ENCODE measurements at places on chromosomes 3 and 15.
A peak's percentile ranks its signal among the peaks of the same experiment; 100 is the strongest.

DNA sequence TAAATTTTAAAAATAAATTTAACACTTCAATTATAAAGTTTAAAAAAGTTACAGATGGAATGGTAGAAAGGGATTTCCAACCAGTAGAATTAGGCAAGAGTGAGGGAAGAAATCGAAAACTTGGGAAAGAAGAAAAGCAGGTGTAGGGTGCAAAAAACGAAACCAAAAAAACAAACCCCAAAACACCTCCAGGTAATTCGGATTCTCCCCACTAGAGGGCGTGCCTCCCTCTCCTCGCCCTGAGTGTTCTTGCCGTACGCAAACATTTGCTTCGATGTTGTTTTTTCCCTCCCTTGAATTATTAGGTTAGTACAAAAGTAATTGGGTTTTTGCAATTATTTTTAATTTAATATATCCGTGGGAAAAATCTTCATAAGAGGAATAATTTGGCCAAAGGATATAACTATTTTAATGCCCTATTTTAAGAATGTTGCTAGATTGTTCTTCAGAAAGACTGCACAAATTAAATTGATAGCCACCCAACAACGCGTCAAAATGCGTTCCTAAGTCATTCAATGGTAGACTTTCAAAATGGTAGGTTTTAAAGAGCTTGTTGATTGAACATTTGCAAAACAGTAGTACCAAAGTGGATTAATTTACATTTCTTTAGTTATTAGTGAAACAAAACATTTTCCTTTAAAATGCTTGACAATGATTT is 63.7 kb downstream of the SLC30A4 start:
- peak; percentile 19 for DNase-seq

DNA sequence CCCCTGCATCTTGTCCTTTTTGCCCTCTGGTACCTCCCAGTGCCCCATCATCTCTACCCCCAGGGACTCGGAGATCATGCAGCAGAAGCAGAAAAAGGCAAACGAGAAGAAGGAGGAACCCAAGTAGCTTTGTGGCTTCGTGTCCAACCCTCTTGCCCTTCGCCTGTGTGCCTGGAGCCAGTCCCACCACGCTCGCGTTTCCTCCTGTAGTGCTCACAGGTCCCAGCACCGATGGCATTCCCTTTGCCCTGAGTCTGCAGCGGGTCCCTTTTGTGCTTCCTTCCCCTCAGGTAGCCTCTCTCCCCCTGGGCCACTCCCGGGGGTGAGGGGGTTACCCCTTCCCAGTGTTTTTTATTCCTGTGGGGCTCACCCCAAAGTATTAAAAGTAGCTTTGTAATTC is 1.5 kb downstream of the SERF2 start:
- no peak for DNase-seq

DNA sequence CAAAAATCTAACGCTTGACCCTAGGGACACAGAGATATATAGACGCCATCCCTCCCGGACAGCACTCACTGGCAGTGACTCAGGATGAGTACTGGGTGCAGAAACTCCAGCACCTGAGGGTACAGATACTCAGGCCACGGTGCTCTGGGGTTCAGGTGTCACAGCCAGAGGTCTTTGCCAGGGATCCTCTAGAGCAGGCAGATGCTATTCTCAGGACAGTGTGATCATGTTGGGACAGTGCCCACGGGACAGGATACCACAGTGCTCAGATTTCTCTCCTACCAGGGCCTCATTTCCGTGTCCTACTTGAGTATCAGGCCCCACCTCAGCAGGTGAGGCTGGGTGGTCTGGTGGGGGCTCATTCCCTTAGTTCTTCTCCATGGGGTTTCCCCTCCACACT is 34.4 kb downstream of the HOMER2 start:
- DNase-seq: no peak

- DNase-seq: no peak
Measured at GRCh38 chr15:78239811-78240210, 5.4 kb upstream of the ACSBG1 start.

DNA sequence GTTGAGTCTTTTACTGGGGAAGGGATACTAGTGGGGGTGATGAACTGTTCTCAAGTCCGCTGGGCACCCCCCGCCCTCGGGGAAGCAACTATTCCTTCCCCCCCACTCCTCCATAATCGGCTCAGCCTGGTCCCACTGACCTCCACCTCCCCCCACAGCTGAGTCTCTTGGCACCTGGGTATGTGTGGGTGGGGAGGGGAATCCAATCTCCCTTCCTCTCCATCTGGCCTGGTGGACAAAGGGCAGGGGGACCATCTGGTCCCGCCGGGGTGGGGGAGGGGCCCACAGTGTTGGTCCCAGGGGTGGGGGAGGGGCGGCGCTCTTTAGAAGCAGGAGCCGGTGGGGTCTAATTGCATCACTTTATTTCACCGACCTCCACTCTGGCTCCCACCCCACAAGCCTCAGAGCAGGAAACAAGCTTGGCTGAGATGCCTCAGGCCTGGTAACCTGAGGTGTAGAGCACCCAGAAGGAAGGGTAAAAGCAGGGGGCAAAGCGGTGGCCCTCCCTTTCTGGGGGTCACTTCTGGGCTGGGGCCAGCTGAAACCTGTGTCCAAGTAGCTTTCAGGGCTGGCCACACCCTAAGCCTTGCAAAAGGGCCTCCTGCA is 1.0 kb upstream of the PCBP4 start:
- DNase-seq: no peak

DNA sequence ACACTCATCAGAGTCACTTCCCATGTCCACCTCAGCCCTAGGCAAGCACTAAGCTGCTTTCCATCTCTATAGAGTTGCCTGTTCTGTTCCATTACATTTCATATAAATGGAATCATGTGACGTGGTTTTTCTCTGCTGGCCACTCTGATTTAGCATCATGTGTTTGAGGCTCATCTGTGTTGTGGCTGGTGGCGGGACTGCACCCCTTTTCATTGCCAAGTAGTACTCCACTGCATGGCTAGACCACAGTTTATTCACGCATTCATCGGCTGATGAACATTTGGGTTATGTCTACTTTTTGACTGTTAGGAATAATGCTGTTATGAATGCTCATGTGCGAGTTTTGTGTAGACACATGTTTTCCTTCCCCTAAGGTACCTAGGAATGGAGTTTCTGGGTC is 114.9 kb downstream of the TMEM266 start:
- DNase-seq: no peak

GRCh38 chr3:151796105-151796680 is 17.7 kb upstream of the AADAC start:
- DNase-seq: no peak

DNA sequence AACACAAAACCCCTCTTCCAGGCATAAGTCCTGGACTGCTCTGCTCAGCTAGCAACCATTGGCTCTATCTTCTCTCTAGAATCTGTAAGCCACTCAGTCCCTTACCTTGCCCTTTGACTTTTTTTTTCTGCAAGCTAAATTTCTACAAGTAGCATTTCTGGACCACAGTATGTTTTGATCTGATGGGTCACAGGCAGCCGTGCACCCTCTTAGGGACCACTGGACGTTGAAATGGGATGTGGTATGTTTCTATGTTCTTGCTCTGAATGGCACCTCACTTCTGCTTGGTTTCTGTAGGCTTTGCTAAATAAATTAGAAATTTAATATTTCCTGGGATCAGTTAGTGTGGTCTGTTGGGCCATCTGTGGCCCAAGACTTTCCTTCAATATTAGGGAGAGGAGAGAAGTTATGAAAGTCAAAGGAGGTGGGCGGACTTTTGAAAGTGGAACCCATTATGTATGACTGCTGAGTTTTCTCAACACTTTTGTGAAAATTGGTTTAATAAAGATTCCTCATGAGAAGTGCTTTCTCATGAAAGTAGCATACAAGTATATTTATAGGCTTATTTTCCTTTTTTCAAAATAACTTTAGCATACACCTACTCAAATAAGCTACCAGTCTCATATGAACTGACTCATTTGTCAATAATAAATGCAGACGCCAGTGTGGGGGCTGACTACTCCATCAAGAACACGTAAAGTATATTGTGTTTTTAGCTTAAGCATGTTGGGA is 18.4 kb upstream of the TIPARP start:
- DNase-seq: no peak

DNA sequence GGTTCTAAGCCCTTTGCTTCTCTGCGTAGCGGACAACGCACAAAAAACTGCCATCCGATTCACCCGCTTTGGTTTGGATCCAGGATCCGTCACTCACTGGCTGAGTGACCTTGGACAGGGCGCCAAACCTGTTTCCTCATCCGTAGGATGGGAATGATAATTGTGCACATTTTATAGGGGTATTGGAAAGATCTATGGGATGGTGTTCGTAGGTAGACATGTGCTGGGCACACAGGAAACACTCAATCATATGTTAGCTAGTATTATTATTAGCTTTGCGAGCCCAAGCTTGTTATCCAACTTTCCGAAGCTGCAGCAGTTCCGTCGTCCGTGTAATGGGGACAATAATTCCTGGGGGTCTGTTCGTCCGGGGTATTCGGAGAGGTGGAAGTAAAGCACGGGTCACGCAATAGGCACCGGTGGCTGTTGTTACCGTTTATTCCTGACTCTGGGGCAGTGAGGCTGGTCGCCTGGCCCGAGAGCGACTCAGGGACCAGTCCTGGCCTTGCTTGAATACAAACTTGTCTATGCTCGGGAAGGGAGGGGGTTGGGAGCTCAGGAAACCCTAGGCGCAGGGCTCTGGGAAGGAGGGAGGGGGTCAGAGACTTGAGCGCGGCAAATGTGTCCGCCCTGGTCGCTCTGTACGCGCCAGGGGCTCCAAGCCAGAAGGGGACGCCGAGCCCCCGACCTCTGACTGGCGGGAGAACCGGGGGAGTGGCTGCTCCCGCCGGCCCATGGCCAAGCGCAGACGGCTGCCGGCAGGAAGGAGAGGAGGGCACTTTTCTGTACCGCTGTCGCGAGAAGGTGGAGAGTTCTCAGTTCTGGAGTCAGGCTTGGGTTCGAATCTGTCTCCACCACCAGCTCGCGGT is 1.3 kb downstream of the SPSB4 start:
- DNase-seq: no peak

DNA sequence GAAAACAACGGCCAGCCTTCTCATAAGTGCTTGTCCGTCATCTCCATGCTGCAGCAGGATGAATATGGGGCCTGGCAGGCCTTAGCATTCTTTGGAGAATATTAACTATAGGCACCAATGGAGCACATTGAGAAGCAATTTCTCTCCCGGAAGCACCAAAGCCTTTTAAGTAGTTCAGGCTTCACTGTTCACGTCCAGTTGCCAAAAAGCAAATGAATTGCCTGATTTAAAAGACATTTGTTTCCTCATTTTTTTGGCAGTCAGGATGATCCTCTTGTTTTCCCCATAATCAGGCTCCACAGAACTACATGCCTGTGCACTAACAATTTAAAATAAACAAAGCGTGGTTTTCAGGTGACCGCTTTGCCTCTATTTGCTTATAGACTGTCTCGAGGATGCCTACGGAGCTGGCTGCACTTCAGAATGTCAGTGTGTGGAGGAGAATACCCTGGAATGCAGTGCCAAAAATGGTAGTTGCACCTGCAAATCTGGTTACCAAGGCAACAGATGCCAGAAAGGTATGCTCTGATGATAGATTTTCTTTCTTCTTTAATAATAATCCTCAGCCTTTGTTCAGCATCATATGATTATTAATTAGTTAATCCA is 725.2 kb upstream of the GOLIM4 start:
- no peak for DNase-seq

DNA sequence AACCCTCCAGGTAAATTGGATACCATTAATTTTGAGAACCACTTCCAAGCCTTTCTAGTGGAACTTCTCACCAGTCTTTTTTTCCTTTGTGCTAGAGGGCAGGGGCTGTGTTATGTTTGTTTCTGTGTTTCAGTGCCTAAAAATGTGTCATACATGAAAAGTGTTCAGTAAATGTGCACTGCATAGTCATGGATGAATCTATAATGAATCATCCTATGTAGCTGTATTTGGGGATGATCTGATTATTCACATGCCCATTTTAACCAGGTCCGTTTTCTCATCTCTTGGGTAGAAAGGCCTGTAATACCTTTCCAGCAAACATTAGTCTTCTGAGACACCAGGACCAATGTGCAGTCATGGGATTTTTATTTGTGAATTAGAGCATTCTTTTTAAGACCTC is 583.0 kb upstream of the GOLIM4 start:
- no peak for DNase-seq

- DNase-seq: no peak
Measured at GRCh38 chr3:156840826-156841689, 14.9 kb downstream of the LEKR1 start.

DNA sequence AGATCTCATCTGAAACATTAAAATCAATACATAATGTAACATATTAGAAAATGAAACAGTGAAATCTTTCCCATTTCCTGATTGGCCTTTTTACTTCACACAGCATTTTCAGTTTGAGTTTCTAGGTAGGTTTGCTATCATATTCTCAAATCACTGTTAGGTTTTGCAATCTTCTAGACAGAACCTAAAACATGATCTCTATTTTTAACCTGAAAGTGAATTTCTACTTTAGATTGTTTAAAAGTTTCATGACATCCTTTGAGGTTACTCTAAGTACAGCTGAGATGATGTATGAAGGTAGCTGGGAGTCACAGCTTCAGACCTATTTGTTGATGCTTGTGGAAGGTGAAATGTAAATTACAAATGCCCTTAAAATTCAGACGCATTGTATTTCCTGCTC is 118.4 kb upstream of the GPR149 start:
- DNase-seq: no peak

DNA sequence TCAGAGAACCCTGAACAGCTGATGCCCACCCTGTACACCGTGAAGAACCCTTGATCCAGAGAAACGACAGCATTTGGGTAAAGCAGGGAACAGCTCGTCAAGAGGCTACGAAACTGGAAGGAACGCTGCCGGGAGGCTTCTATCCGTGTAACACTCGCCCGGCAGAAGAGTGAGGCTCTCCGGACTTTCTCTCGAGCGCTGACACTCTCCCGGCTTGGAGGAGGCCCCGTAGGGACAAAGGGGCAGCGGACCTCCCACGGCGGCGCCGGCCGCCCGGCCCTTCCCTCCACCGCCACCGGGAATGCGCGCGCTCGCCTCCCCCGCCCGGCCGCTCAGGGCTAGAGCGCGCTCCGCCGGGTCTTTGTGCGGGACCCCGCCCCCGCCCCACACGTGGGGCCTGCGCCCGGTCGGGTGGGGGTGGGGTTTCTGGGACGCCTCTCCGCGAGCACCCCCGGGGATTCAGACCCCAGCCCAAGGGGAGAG is 1.7 kb downstream of the HYAL2 start:
- peak; percentile 78 for DNase-seq

DNA sequence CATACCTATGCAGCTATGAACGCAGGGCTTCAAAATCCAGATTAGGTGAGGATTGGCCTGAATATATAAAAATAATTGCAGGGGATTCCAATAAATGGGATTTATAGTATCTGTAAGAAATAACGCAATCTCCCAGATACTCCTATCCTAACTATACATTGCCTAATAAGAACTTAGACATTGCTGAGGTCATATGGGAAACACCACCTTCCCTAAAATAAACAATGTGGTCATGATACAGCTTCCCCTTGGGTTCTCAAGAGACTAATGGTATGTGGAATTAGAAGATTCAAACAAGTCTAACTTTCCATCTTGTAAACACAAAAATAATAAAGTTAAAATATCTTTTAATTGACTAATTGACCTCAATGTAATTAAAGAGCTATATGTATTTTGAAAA is 28.2 kb downstream of the UBE3A start:
- no peak for DNase-seq

- DNase-seq: no peak
Measured at GRCh38 chr3:101229681-101230080, 90.7 kb downstream of the IMPG2 start.
